H7 (cell line): ENCODE measurements at places on chromosomes 2 and 18.

DNA sequence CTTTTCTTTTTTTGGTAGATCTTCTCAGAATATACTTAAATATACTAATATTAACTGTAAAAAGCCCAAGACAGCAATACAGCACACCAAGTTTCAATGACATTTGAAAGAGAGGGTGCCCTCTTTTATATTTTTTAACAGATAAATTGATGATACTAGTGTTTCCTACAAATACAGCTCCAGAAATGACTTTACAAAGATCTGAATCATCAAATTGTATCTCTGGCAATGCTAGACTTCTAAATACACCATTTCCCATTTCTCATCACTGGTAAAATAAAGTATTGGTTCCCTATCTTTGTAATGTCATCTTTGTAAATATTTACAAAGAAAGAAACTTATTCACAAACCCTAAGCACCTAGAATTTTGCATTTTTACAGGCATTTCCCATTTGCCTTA lies 281.3 kb downstream of the EXOC6B start:
- no peak for DNase-seq

DNA sequence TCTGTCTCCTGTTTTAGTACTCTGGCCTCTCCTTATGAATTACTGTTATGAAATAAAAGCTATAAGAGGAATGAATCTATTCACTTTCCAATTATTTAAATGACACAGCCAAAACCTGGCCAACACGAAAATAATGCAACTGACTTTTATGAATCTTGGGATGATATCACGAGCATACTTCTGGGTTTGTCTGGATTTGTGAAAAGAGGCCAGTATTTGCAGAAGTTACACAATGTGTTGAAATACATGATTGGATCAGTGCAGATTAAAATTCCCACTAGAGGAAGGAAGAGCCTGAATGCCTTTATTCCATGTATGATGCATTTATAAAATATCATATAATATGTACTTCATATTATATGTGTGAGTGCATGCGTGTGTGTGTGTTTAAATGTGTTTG lies 418.2 kb downstream of the GRB14 start:
- no peak for DNase-seq

GRCh38 chr18:62196980-62197379 lies 9.9 kb downstream of the RELCH start:
- DNase-seq, result no peak

GRCh38 chr2:133837441-133838094 lies 269.3 kb upstream of the NCKAP5 start:
- DNase-seq, result peak; percentile 20

- DNase-seq, result no peak
Observed at GRCh38 chr2:207409517-207409916, 120.2 kb upstream of the CREB1 start.

DNA sequence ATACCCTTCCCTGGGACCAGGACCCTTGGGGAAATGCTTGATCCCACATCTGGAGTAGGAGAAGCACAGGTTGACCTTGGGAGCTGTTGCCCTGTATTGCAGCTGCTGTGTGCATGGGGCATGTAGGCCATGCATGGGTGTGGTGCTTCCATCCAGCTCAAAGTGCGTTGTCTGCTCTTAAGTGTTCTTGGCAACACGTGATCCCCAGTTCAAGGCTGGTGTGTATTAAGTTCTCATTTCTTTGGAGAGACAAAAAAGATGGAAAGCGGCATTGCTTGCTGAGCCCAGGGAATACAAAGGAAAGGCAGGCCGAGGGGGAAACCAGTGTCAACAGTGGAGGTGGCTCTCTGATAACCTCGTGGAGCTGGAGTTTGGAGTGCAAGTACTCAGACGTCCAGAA lies 110.7 kb downstream of the RTP5 start:
- no peak for DNase-seq

- no peak for DNase-seq
Observed at GRCh38 chr2:155825876-155826275, 506.6 kb downstream of the NR4A2 start.

DNA sequence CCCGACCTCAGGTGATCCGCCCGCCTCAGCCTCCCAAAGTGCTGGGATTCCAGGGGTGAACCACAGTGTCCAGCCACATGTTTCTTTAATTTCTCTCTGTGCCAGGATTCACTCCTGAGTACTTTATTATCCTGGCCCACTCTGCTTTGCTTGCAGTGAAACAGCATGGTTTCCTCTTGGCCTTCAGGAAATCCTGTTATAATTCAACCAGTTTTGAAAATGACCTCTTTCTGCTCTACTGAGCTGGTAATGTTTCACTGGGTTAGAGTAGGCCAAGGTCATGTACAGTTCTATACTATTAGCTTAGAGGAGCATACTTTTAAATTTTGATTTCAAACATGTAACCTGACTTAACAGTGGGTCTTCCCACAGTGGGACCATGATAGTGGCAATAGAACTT lies 90.6 kb upstream of the PELI1 start:
- DNase-seq, result no peak

DNA sequence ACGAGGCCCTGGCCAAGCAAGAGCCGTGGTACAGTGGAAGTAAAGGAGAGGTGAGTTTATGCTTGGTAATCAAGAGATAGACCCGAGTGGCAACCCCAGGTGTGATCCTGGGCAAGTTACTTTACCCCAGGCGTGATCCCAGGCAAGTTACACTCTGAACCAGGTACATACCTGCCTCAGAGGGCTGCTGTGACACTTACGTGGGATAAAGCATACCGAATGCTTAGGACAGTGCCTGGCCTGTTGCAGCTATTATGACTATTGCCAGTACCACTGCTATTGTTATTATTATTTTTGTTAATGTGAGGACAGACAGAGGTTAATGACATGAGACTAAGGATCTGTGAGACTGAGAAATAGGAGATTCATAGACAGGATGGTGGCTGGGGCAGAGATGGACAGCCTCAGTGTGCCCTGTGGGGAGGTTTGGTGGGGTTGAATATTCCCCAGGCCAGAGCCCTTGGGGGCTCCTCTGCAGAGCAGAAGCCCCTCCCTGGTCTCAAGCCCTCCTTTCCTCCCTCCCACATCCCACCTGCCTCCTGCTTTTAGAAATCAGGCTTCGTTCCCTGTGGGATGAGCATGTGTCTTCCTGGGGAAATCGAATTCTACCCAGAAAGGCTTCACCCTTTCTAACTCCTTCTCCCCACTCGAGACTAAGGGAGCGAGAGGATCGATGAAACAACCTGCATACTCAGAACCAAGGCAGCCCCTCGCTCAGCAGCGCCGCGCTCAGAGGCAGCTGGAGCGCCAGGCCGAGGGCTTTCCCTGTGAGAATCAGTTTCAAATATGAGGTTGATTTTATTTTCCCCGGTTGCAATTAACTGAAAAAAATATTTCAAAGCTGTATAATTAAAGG lies 62.0 kb upstream of the SIX3 start:
- DNase-seq, result no peak

DNA sequence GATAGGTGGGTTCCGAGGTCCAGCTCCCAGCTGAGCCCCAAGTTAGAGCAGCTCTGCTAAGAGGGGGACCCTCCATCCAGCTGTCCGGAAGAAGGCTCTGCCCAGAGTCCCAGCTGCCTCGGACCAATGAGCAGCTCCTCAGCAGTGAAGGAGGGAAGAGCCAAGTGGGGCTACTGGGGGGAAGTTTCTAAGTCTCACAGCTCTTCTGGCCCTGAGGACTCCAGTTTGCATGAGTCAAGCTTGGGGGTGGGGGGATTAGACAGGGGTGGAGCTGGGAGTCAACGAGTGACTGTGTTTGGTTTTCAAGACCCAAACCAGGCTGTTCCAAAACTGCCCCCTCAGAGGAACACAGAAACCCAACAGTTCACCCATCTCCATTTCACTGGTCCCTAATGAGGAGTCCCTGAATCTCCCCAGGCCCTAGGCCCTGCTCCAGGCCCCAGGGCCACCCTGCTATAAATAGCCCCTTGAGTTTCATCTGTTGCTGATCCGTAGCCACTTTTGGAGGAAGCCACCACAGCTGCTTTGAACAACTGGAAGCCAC lies 100.9 kb downstream of the TNS1 start:
- DNase-seq, result no peak

GRCh38 chr2:108923019-108923700 lies 65.9 kb downstream of the EDAR start:
- DNase-seq, result peak; percentile 23

GRCh38 chr2:230153390-230153976 lies 66.3 kb downstream of the SP110 start:
- DNase-seq, result no peak

GRCh38 chr2:207990784-207991183 lies 34.5 kb downstream of the PLEKHM3 start:
- DNase-seq, result no peak

DNA sequence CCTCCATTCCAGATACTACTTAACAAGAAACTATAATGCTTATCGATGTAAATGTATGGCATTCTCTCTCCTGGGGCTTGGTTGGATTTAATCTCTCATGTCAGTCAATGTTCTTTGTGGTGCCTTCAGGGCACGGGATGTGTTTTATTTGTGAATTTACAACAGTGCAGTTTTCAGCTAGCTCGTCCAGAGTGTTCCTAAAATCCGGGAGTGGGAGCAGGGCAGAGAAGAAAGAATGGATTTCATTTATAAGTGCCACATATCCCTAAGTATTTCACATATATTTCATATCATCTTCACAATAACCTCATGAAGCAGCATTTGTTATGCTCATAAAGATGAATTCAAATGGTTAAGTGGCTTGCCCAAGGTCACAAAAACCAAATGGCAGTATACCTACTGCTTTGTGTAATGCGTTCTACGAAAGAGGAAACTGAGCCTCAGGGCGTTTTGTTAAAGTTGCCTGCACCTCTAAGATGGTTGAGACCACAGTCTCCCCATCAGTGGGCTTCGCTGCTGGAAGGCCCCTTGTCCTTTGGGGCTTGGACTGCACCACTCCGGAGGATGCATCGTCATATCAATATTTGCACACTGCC lies 134.7 kb upstream of the MGAT5 start:
- DNase-seq, result no peak

GRCh38 chr2:27990030-27990590 lies 99.6 kb downstream of the BABAM2 start:
- no peak for DNase-seq

DNA sequence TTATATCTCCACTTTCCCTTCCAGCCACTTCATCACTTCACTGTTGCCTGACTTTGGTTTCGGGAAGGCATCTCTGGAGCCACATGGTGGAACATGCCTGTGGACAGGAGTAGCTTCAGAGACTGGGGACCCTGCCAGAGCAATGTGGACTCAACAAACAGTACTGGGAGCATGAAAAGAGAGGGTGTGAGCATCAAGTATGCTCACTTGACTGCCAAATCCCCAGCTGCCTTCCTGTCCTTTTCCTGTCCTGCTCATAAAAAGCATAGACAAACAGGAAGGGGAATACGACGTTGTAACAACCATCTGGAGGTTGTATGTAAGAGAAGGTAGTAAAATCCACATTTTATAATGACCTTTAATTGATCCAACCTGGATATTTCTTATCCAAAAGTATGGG lies 61.3 kb upstream of the CSRNP3 start:
- no peak for DNase-seq

DNA sequence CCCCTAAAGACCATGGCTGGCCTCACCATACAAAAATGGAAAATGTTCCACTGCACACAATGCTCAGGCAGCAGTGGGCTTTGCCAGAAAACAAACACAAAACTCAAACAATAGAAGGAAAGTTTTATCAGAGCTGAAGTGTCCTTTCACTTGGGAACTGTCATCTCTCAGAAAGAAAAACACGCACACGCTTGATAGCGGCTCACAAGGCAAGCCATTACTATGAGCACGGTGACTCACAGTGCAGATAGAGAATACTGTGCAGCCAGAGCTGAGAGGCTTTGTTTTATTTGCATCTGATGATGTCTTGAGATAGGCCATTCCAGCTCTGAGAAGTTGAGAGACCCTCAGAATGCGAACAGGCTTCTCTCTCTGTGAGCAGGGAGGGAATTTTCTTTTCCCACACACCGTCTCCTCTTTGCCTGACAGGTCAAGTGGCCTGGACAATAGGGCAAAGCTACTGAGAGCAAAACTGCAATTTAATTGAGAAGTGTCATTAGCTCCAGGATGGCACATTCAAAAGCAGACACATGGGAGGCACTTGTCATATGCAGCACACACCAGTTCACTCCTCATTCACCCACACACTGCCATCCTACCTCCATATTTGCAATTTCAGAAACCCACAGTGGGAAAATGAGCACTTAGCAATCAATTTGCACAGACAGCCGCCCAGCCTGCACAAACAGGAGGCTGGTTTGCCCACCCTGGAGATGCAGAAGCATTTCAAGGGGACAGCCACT lies 236.6 kb downstream of the SS18 start:
- DNase-seq, result no peak

DNA sequence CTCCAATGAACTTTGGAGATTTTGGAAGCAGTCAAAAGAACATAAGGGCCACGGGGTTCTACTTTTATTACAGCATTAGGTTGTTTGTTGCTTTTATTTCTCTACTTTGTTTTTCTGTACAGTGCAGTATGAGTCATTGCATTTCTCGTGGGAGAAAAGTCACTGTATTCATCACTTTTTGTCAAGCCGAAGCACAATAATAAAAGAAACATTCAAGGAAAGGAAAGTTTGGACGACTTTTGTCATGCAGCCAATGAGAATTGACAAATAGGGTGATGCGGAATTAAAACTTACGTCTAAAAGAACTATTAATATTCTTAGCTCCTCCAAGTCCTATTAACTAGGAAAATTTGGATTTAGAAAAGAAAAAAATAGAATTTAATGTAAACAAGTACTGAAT lies 209.9 kb downstream of the TMEM182 start:
- no peak for DNase-seq

GRCh38 chr18:9874728-9875127 lies 11.0 kb upstream of the TXNDC2 start:
- no peak for DNase-seq

DNA sequence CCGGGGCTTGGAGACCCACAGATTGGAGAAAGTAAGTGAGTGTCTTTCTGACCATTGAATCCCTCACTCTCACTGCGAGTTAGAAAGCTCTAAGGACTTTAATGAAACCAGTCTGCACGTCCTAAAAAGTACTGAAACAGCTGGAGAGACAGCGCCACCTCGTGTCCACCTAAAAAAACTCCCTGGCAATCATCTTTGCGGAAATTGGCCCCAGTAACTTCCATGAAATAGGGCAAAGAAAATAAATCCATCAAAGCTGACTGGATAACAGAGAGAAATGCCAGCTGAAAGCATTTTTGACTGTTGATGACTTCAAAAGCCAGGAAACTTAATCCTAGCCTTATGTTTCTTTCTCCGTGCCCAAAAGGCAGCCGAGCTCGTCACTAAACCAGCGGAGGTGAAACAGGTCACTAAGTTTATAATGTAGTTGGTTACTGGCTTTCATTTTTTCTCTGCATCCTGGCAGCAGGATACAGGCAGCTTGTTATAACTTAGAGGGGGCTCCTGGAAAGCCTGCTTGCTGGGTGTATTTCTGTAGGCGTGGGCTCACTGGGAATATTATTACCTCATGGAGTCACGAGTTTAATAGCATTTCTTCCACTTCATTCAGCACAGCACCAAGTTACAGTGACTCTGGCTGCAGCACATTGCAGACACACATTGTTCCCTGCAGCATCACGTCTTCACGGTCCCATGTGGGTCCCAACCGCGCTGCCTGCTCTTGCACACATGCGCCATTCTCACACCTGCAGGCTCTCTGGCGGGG lies 266.5 kb downstream of the HRH4 start:
- peak; percentile 46 for DNase-seq
